Stomach (tissue), 19 donors: ENCODE measurements at places on chromosomes 1 and 21. TPM values are rescaled to one million over a fixed set of nuclear protein-coding genes. Genes with fewer than 3 reads are reported as not detected.

GNG12 gene
- 189 TPM for total RNA-seq

KPRP gene
- not detected for total RNA-seq

LCE3D gene
- not detected for total RNA-seq

IVL gene
- not detected for total RNA-seq

KCNC4 gene
- 7.2 TPM for total RNA-seq

ARHGAP30 gene
- total RNA-seq = 15.6 TPM

- no peaks in the 10 kb centered on the region for H3K4me1 ChIP-seq
- H3K27ac ChIP-seq = no peak overlapping the region
- no peak for DNase-seq
- H3K27me3 ChIP-seq = no peaks in the 10 kb centered on the region
- no peak overlapping the region for H3K4me3 ChIP-seq
Measured at GRCh38 chr1:89743788-89744187, 77.0 kb upstream of the LRRC8D start.

GRCh38 chr1:118928739-118929554 is 59.2 kb downstream of the TBX15 start:
- peak; percentile 59 for DNase-seq
- no peak overlapping the region for H3K27ac ChIP-seq
- no peaks in the 10 kb centered on the region for H3K27me3 ChIP-seq
- H3K4me3 ChIP-seq = no peak overlapping the region
- H3K4me1 ChIP-seq = no peaks in the 10 kb centered on the region

DNA sequence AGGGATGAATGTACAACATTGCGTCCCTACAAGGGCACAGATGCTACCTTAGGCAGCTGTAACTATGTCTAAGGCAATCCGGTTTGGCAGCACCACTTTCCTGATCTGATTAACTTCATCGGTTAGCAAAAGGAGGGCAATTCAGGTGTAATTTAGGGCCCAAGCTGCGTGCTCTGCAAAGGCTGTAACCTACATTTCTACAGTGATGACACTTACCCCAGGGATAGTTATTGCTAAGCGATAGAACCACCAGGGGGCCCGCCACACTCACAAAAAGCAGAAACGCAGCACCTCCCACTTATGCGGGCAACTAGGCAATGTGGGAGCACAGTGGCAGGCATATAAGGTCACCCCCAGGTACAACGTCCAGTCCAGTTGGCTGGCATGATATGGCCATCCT is 113.5 kb downstream of the GDAP2 start:
- DNase-seq = no peak
- H3K36me3 ChIP-seq = no peaks in the 10 kb centered on the region
- H3K4me3 ChIP-seq = no peak overlapping the region
- H3K4me1 ChIP-seq = no peaks in the 10 kb centered on the region

- H3K27ac ChIP-seq = no peak overlapping the region
- no peaks in the 10 kb centered on the region for H3K27me3 ChIP-seq
- no peak overlapping the region for H3K4me3 ChIP-seq
- no peak for DNase-seq
Measured at GRCh38 chr1:76687307-76688175, 179.7 kb upstream of the ST6GALNAC5 start.

- no peak for DNase-seq
- H3K4me3 ChIP-seq = no peak overlapping the region
- H3K27ac ChIP-seq = no peak overlapping the region
- peaks cover 10% of the 10 kb centered on the region for H3K36me3 ChIP-seq
- no peaks in the 10 kb centered on the region for H3K4me1 ChIP-seq
Measured at GRCh38 chr1:214637722-214638458, 34.9 kb downstream of the CENPF start.

- no peak overlapping the region for H3K4me3 ChIP-seq
- peak; percentile 62 for DNase-seq
- peak overlapping the region; percentile 22 for H3K27ac ChIP-seq
- H3K4me1 ChIP-seq = peaks cover 15% of the 10 kb centered on the region
- no peaks in the 10 kb centered on the region for H3K27me3 ChIP-seq
Measured at GRCh38 chr1:203609979-203610493, 16.6 kb upstream of the ATP2B4 start.

DNA sequence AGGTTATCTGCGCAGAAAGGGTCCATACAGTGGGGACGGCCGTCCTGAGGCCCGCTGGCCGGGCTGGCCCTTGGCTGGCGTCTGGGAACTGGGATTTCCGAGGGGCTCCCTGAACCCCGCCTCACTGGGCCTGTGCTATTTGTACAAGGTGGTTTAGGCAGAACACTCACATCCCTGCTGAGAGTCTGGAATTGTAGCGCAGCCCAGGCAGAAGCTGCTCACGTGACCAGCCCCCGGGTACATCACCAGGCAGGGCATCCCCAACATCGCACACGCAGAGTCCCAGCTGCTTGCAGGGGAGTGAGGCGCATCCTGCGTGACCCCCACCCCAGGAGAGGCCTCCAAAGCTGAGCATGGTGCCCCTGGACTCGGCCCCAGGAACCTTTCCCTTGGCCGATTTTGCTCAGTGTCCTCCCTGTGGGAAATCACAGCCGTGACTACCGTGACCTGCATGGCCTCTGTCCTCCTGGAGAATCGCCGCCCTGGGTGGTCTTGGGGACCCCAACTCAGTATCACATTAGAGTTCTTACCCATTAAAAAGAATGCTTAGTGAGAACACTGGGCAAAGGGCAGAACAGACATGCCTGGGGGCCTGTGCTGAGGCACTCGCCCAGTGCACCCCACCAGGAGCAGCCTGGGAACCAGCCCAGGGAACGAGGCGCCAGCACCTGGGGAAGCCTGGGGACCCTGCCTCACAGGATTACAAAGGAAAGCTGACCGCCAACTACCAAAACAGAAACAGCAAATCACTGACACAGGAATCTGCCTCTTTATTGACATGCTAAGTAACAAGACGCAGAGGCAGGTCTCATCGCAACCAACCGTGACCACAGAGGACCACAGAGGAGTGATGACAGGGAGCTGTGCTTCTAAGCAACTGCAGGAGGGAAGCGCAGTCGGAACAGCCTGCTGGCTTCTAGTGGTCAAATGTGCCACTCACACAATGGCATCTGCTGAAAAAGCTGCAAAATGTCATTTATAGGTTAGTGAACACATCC is 33.5 kb downstream of the UBE2G2 start:
- peaks cover 4% of the 10 kb centered on the region for H3K27me3 ChIP-seq
- H3K36me3 ChIP-seq = peaks cover 48% of the 10 kb centered on the region
- no peak for DNase-seq

DNA sequence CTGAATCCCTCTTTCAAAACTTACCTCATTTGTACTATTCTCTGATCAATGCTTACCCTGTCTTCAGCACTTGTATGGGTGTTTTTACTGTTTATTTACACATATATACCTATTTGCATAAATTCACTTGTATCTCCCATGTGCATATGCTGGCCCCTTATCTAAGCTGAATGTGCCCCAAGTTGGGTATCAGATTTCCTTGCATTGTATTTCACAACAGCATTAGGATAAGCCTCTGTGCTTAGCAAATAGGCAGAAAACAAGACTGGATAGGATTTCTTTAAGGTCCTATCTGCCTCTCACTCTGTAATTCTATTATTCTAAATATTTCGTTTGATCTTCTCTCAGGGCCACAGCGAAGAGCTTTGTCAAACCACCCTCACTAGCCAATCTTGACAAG is 45.9 kb upstream of the IPO9 start:
- no peak for DNase-seq
- H3K4me3 ChIP-seq = no peak overlapping the region
- peaks cover 36% of the 10 kb centered on the region for H3K36me3 ChIP-seq
- no peaks in the 10 kb centered on the region for H3K27me3 ChIP-seq

DNA sequence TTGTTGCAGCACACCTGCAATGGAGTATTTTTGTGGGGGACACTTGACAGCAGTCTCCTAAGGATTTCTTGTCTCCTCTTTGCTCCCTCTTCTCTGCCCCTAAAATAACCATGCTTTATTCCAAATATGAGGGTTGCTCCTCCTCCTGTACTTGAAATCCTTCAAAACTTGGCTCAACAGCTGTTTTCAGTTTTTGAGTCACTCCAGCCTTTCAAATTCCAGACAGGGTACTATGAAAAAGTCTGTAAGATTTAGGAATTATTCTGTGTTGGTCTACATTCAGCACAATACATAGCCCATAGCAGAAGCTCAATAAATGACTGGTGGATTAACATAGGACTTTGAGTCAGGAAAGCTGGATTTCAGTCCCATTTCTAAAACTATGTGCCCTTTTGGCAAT is 5.5 kb downstream of the AP4B1 start:
- no peaks in the 10 kb centered on the region for H3K27me3 ChIP-seq
- DNase-seq = no peak
- H3K27ac ChIP-seq = no peak overlapping the region
- peaks cover 49% of the 10 kb centered on the region for H3K4me1 ChIP-seq
